Right forelimb (tissue), 1 donor: ENCODE measurements at places on chromosomes 5 and 9.

- no peak for DNase-seq
These were observed 226.8 kb upstream of the ATP10B start for GRCh38 chr5:161078793-161079192.

DNA sequence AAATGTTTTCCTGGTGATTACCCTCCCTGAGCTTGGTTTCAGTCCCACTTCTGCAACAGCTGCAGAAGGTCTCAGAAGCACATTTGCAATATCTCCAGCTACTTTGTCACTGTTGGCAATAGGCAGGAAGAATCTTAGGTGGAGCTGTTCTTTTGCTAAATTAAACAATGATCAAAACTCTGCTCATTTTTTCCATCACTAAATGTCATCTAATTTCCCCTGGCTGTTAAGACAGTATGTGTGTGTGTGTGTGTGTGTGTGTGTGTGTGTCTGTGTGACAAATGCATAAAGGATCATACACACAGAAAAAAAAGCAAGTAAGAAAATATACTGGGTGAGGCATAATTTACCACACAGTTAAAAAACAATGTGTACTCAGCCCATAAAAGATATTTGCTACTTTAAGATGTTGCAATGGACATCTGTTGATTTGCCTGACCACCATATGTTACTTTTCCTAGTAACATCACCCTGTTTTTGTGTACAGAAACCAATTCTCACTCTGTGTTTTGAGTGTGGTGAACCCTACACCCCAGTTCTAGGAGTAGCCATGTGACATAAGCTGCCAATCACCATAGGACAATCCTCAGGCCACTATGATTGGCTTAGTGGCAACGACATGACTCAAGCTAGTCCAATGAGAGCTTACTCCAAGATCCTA, 572.6 kb upstream of the CLINT1 start:
- DNase-seq, result peak; percentile 59

GRCh38 chr9:104969116-104969515, 41.2 kb upstream of the ABCA1 start:
- DNase-seq, result no peak

- DNase-seq, result no peak
These were observed 78.8 kb downstream of the GPR21 start for GRCh38 chr9:123112015-123112975.

DNA sequence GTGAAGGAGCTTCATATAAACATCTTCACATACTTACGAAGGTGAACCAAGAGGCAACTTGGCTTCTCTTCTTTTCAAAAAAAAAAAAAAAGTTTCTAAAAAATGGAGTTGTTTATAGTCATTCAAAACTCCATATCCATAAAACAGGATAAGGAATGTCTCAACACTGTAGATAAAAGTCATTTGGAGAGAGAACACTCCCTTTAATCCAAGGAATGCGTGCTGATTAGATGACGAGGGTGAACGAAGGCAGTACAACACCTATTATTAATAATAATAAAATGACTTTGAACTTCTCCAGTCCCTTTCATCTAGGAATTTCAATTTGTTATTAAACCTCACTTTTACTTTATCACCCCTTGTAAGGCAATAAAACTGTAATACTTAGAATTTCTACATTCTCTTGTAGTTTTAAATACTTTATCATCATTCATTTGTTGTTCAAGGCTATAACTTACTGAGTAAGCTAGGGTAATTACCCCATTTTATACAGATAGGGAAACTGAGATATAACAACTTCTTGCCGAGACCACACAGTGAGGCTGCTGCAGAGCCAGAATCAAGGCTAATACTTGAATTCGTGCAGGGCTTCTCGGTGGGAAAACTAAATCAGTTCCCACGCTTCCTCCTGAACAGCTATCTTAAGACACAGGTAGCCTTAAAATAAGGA, 377.1 kb downstream of the EFNA5 start:
- DNase-seq, result no peak

DNA sequence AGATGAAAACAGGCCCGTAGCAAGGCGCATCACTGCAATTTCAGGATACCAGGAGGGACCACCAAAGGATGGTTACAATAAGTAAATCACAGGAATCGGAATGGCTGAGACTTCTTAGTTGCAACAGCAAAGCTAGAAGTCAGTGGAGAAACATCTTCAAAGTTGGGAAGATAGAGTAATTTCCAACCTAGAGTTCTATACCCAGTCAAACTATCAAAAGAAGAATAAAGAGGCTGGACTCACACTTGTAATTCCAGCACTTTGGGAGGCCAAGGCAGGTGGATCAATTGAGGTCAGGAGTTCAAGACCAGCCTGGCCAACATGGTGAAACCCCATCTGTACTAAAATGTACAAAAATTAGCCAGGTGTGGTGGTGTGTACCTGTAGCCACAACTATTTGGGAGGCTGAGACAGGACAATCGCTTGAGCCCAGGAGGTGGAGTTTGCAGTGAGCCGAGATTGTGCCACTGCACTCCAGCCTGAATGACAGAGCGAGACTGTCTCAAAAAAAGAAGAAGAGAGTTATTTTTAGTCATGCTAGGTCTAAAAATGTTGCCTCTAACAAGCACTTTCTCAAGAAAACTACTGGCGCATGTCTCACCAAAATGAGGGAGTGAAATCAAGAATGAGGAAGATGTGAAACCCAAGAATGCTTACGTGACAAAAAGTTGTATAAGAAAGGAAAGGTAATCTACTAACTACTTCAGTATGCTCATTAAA, 267.7 kb downstream of the DENND1A start:
- DNase-seq, result no peak

- DNase-seq, result peak; percentile 73
These were observed 1.4 kb upstream of the LARP1 start for GRCh38 chr5:154753792-154754191.

DNA sequence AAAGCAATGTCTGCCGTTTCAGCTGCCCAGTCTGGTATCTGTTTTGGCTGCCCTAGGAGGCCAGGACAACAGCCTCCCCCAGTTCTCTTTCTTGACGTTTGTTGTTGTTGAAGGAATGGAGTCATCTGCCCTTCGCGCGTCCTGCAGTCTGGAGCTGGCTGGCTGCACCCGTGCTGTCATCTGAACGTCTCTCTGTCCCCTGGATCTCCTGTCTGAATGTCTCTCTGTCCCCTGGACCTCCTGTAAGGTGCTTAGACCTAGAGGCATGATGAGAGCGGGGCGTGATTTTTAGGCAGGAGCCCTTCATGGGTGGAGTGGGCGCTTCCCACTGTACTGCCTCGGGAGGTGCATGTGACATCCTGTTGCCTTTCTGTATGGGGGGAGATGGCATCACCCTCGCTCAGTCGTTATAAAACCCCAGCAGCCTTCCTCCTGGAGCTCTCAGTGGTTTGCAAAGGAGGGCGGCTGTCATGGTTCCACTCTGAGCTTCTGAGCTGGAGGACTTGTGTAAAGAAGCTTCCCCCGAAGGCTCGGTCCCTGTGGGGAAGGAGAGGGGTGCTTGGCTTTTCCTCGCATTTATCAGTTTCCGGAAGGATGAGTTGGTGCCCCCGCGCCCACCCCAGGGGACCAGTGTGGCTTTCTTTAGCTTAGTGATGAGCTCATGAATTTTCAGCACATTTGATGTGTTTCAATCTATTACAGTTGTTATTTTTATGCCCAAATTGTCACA, 49.8 kb upstream of the OLFM1 start:
- DNase-seq, result peak; percentile 24

DNA sequence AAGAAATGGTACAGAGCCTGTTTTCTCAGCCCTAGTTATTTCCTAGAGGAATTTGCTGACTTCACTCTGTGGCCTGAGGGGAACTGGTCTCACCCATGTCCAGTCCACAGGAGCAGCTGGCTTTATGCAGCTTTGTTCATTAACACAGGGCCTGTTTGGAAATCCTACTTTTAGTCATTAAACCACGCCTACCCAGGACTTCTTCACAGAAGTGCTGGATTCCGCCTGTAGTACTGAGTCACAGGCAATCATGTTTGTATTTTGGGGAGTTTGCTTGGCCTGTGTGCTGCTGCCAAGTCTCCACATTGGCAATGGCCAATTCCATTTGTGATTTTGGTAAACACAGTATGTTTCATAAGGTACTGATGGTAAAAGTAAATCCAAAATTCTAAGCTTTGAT, 52.8 kb downstream of the CTNND2 start:
- no peak for DNase-seq
